ENCODE measurements at places on chromosomes 7 and 10.

- no peak for DNase-seq
These were observed 697 bp downstream of the ARPC1A start for GRCh38 chr7:99326408-99326782.

DNA sequence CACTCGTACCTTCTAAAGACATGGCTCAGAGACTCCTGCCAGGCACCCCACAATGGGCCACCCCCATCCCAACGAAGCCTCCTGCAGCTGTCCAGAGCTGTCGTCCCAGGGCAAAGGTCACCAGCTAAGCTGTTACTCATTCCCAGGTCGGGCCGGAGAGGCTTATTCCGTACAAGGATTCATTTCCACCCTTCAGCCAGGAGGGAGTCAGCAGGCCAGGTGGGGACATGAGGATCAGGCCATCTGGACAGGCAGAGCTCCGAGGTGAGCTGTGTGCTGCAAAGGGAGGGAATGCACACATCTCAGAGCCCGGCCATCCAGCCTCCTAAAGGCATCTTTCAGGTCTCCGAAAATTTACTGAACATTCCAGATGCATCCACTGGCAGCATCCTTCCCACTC lies 63.9 kb upstream of the NANOS1 start:
- no peak for DNase-seq

- DNase-seq: no peak
These were observed 11.5 kb upstream of the STEAP4 start for GRCh38 chr7:88318196-88318595.

DNA sequence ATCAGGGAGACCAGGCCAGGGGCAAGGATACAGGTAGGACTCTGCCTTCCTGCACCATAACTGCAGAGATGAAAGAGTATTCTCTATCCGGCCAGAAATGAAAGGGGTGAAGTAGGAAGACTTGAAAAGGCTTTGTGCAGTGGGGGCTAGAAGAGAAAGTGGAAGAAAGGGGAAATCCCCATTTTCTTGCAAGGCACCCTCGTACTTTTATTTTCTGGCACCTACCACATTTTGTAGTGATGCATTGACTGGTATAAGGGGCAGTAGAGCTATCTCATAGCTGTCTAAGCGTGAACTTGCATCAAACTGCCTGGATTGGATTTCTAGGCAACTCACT lies 752 bp upstream of the CAMK2G start:
- no peak for DNase-seq

GRCh38 chr10:35643151-35644049 lies 1.3 kb upstream of the FZD8 start:
- no peak for DNase-seq

DNA sequence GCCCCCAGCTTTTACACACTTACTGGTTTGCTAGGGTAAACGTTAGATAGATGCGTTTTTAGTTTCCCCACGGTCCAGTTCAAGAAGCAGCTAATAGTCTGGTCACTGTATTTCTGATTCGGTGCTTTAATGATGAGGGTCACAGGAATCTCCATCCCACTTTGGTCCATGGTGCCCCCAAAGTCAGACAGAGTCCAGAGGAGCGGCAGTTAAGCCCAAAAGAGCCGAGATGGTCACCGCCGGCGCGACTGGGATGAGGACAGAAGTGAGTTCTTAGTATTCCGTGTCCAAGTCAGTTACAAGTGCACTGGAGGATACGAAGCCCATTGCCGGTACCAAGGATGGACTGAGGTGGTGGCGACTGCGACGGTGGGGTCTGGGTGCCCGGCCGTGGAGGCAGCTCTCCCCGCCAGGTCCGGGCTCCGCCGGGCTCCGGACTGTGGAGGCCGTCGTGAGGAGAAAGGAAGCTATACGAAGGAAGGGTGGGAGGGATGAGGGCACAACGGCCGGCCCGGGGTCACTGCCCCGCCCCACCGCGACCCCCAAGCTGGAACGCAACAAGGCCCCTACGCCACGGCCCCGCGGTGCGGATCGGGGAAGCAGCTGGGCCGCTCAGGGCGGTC lies 663 bp downstream of the HERPUD2 start:
- no peak for DNase-seq

DNA sequence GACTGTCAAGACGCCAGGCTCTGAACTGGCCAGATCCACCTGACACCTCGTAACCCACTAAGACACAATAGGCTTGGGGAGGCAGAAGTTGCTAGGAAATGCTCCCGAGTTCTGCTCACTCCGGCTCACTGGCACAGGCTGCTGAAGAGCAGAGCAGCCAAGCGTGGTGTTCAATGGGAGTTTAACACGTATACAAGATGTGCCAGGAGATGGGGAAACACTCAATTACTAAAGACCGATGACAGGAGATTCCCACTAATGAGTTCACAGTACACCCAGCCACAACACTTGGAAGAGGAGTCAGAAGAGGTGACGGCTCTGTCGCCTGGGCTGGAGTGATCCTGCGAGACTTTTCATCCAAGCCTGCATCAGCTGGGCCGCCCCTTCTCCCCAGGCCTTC lies 303.4 kb downstream of the GFRA1 start:
- DNase-seq: no peak

- no peak for DNase-seq
These were observed 1.8 kb downstream of the SNX8 start for GRCh38 chr7:2312267-2312929.

DNA sequence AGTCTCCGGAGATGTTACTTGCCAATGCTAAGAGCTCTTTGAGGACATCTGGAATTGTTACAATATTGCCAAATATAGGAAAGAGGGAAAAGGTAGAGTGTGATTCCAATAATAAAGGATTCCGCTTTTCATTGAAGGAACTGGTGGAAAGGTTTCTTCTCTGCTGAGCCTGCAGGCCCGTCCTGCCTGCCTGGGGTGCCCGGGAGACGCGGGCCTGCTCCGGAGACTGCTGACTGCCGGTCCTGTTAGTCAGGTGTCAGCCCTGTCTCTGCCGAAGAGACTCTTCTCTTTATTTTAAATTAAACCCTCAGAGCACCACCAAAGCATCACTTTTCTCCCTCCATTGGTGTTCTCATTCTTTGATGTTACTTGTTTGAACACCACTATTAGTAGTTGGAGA lies 2.2 kb downstream of the EGFR start:
- no peak for DNase-seq

DNA sequence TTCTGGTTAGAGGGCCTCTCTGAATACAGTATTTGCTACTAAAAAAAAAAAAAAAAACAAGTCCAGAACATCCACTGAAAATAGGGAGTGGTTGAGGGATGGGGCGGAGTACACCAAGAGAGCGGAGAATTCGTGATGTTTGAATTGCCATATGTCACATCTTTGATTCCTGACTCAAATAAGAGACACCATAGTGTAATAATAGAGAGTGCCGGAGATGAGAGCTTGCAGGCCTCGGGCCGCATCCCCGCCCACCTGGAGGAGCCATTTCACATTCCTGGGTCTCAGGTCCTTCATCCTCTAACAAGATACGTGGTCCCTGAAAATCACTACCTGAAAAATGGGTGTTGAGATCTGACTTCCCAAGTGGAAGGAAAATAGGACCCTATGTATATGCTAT lies 46.8 kb downstream of the KIAA1549 start:
- no peak for DNase-seq

DNA sequence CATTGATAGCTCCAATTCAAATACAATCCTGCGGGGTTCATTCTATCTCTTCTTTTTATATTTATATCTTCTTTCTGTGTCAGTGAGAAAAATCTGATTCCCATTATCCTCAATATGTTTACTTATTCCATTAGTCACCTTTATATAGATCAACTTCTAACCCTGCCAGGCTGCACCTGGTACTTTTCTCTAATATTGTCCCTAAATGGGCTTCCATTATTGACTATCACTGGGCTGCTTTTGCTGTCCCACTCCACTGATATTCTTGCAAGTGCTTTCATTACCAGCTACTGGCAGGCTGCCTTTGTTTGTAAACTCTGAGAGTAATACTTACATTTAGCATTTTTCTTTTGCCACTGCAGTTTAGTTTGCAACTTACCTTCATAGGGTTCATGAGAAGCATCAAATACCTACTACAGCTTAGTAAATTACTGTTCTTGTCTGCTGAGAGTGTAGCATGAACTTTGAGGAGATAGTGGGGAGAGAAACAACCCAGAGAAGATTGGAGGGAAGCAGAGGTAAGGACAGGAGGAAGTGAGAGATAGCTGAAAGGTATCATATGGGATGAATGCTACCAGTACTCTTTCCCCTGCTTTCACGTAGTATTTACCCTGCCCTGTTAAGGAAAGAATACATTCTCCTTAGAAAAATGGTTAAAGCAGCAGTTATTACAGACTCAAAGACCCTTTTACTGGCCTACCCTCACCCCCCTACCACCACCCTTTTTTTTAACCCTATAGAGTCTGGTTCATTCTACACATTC lies 119.1 kb downstream of the PHTF2 start:
- DNase-seq: no peak
